ENCODE measurements at places on chromosomes 1 and 21.

DNA sequence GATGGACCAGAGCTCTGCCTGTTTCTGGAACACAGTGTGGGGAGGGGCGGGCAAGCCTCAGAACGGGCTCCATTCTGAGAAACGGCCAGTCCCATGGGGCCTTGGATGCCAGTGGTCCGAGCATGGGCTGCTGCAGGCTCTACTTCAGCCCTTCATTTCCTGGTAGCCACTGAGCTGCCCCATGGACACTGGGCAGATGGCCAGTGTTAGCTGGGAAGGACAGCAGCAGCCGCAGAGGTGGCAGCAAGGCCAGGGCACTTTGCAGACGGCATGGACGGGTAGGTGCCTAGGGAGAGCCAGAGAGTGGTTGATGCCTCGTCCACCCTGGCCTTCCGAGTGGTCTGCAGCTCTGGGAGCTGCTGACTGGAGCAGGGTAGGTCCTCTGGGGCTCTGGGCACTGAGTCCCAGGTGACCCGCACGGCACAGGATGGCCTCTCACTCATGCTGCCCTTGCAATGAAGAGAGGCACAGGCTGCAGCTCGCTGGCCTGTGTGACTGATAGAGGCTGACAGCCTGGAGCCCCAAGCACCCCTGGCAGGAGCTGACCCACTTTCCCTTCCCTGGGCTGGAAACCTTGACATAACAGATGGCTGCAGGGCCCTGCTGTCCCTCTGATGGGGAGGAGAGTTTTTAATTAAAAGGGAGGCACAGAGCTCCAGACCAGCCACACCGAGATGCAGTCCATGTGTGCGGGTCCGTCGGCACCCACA lies 87.7 kb upstream of the COL6A1 start:
- DNase-seq = no peak

- no peak for DNase-seq
Observed at GRCh38 chr1:224353975-224354925, 2.4 kb upstream of the CNIH4 start.

- no peak for DNase-seq
Observed at GRCh38 chr1:215986401-215986800, 419.3 kb downstream of the KCTD3 start.

DNA sequence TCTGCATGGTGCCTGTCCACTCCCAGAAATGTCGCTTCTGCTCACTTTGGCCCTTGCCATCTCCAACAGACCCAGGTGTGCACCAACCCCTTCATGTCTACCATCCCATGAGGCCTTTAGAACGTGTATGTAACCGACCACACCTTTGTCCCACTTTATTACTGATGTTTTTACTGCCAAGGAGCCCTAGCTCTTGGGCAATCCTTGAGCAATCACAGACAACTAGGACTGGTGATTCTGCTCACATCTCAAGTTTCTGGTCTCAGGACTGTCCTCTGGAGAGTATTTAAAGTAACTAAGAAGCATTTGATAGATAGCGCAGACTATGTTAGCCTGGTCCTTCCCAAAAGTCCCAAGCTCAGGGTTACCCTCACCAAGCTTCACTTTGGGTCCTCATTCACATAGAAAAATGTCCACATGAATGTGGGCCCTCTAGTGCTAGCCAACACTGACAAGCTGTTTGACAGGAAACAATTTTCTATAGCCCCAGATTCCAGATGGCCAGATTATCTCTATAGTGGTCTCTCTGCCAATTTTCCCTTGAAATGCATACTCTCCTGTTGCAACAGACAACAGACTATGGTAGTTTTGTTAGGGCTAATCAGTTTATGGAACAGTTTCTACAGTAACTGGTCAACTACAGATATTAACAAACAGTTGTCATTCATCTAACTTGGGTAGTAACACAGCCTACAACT lies 6.9 kb upstream of the TMEM81 start:
- no peak for DNase-seq

DNA sequence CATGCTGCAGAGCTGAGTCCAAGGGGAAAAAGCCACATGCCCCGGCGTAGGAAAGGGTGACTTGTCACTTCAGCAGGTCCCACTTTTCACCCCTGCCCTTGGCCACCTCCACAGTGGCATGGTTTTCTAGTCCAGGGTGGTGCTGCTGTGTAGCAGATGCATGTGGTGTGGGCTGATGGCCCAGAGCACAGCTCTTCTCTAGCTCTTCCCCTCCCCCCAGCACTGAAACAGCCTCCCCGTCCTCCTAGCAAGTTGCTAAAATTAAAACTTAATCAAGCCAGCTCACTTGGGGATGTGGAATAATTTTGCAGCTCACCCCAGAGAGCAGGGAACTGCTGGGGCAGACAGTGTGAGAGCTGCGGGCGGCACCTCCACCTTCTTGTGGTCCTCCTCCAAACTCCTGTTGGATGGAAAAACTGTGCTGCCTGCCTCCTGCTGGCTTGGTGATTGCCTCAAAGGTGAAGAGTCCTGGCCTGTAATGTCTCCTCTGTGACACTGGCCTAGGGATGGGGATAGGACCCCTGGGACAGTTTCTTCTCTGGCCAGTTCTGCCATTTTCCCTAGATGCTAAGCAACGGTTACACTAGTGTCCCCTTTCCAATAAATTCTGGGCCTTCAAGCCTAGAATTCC lies 91.6 kb downstream of the RNF220 start:
- no peak for DNase-seq

DNA sequence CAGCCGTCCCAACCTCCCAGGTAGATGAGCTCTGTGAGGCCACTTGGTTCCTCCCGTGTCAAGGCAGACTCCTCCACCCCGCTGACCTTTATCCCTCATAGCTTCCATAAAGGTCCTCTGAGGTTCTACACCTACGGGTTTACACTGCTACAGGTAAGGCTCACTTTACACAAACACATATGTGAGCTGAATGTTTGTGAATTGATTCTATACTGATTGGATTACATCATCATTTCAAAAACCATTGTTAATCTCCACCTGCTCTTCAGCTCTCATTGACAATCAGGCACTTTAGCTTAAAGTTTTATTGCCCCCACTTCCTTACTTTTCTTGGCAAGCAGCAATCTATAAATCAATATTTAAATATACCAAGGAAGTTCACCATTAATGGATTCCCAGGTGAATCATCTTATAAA lies 12.8 kb upstream of the RGS16 start:
- peak; percentile 47 for DNase-seq
